ENCODE measurements at places on chromosomes 1 and 21.

GRCh38 chr1:29453502-29454240 is 217.3 kb downstream of the PTPRU start:
- DNase-seq, result no peak

- DNase-seq, result no peak
These were observed 60.1 kb downstream of the EPB41 start for GRCh38 chr1:28974432-28974831.

- DNase-seq, result no peak
These were observed 559.3 kb upstream of the ZRANB2 start for GRCh38 chr1:71640116-71640515.

DNA sequence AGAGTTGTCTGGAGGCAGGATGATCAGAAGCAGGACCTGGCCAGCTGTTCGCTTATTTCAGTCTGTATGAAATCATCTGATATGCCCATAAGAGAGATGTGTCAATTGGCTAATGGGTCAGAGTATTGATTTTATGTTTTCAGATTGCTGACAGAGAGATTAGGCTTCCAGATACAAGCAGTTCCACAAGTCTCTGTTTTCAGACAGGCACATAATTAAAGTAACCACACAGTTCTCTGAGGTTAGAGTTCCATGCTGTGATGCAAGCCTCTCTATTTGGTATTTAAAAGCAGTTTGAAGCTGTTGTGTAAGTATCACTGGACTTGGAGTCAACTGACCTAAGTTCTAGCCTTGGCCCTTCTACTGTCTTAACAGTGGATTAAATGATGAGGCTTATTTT is 50.1 kb downstream of the ATF6 start:
- no peak for DNase-seq

DNA sequence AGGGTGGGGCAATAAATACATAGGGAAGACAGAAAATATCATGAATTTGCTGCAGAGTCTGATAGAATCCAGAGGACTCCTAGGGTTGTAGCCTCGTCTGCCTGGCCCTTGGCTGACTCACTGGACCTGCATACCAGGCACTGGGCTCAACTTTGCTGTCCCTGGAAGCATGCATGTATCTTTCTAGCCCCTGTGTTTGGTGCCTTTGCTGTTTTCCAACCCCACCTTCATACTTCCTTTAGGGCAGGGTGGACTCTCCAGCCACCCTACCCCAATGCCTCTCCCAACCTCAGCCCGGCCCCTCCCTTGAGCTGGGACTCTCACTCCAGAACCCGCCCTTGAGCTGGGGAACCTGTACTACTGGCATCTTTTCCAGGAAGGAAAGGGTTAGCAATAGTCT is 1.2 kb downstream of the RAB25 start:
- no peak for DNase-seq

- DNase-seq, result peak; percentile 11
These were observed 174.4 kb upstream of the HMCN1 start for GRCh38 chr1:185559684-185560331.

DNA sequence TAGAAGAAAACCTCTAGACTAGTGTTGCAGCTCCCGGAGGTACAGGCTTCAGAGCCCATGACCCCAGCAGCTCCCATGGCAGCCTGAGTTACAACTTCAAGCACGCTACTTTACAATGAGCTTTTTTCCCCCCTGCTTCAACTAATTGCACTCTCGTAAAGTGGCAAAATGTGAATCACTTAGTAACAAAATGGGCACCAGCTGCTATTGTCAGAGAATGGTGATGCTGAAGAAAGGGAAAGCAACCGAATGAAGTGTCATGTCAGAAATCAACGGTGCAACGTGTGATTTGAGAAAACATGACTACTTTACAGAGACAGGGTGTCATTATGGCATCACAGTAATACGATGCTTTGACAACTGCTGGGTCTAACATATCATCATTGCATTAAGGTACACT is 40.5 kb downstream of the ESRRG start:
- peak; percentile 40 for DNase-seq

DNA sequence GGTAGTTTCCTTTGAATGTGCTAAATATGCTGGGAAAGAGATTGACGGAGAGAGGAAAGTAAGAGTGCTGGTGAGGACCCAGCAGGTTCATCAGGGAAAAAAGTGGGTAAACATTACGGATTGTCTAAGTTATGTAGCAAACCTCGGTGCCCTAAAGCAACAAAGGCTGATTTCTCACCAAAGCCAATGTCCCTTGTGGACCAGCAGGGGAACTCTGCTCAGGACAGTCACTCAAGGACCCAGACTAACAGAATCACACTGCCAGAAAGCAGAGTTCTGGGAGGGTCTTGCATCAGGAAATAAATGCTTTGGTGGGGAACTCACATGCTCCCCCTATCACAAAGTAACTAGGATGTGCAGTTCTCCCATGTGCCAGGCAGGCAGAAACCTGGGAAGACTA is 1.7 kb upstream of the IKBKE start:
- no peak for DNase-seq

- DNase-seq, result no peak
These were observed 613.3 kb downstream of the PLPP3 start for GRCh38 chr1:55965981-55966461.

DNA sequence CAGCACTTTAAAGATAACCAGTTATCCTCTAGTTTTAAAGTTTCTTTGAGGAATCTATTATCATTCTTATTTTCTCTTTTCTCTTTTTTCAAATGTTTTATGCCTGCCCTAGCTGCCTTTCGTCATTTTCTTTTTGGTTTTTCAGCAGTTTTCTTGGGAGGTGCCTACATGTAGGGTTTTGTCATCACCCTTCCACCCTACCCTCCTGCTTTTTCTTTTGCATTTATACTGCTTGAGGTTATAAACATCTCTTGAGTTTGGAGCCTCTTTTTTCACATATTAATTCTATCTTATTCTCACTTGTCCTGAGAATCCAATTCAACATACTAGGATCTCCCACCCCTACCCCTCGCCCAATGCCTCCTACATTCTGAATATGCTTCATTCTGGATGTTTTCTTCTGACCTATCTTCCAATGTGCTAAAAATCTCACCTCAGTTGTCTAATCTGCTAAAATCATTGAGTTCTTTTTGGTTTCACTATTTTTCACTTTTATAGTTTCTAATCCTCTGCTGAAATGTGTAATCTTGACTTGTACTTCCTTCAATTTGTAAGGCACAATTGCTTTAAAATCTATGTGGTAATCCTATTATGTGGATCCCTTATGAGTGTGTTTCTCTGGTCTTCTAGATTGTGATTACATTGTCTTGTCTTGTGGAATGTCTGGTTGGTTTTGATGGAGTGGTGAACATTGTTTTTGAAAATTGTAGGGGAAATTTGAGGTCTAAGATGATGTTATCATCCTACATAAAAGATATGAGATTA is 38.7 kb downstream of the MIA3 start:
- no peak for DNase-seq

DNA sequence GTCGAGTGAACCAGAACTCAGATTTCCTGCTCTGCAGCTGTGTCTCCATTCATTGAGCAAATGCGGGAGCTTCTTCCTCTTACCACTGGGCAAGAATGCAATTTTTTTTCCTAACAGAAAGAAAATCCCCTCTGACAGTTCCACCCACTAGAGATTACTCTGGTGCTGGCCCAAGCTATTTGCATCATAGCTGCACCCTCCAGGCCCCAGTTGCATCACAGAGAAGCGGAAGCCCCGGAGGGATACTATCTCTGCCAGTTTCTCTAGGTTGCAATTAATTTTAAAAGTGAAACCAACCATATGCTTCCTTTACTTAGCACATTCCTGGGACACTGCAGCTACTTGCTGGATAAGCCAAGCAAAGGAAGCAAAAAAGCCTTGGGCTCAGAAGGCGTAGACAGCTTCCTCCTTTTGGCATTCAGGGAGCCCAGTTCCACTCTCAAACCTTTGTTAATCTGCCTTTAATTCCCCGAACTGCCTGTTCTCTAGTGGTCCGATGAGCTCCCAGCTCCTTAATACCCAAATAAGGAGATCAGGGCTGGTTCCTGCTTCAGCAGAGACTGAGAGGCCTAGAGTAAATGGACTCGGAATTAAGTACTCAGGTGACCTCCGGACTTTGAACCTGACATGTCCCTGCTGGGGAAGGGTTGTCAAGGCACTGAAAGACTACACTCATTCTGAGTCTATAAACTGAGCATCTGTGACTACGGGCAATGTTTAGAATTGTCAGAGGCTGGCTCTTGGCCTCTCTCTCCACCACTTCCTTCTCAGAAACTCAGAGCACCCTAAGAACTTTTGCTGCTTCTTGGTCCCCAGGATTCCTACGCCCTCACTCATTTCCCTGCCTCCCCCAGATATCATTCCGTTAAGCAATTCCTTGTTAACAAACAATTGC is 72.5 kb upstream of the TNFSF18 start:
- DNase-seq, result no peak

DNA sequence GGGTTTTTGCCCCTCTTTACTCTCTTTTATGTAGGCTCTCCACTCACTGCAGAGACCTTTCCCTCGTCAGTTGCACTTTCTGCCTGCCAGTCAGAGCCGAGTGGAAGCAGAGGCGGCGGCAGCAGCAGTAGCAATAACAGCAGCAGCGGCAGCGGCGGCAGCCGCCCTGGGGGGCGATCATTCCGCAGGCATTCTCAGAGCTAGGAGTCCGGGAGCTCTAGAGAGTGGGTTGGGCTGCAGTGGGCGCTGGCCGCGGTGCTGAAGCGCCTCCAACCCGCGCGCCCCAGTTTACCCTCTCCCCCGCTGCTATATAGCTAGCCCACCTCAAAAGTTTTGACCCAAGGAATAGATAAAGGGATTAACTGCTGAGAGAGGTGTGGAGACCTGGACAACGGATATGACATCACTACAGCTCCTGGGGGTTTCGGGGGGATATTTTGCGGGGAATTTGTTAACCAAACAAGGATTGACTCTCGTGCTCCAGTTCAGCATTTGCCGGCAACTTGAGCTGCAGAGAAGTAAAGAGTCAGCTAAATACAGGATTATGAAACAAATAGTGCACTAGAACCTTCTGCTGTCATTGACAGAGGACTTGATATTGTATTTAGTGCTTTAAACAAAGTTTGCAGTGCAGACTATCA is at the start of gene OLFM3:
TSS of gene OLFM3 (minus strand) at position 102 of the 641 bp plus-strand sequence.
- peak; percentile 44 for DNase-seq

GRCh38 chr1:233587958-233588799 is 25.7 kb upstream of the KCNK1 start:
- no peak for DNase-seq

DNA sequence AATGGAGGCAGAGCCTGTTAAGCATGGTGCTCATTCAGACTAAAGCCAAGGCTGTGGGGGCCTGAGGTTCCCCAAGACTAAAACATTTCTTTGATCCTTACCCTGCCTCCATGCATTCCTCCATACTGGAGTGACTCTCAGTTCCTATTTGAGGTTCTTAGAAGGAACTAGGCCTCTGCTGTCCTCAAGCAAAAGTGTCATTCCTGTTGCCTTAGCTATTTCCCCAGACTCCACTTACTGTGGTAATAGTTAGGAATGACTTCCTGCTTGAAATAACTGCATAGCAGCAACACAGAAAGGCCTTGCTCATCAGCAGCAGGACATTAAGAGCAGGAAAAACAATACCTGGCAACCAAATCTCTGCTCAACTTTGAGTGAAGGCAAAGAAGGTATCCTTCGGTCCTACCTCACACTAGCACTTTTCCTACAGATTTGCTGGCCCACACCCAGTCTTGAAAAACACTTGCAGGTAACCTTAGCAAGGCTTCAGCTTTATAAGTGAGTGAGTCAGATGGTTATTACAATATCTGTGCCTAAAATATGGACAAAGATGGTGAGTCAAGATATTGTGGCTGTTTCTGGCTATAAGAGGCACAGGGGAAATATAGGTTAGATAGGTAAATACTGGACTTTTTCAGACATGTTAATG is 14.8 kb downstream of the LRRC41 start:
- DNase-seq, result no peak

DNA sequence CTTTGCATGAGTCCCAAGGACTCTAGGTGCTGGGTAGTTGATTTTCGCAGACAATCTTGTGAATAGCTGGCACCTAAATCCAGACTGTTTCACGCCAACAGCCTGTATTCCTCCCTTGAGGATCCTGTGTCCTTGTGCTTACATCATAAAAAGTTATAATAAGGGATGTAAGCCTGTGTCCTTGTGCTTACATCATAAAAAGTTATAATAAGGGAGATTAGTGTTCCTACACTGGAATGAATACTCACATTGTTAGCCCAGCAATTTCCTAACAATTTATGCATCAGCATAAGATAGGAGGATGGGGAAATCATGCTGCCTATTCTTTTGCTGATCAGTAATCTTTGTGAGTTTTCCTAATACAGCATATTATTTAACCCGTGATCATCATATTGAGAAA is 4.0 kb upstream of the HSD3B2 start:
- DNase-seq, result no peak

Measured in NCI-H774 (cell line).